Jurkat, Clone E6-1 (cell line): ENCODE measurements at places on chromosomes 1 and 21.
A peak's percentile ranks its signal among the peaks of the same experiment; 100 is the strongest.

DNA sequence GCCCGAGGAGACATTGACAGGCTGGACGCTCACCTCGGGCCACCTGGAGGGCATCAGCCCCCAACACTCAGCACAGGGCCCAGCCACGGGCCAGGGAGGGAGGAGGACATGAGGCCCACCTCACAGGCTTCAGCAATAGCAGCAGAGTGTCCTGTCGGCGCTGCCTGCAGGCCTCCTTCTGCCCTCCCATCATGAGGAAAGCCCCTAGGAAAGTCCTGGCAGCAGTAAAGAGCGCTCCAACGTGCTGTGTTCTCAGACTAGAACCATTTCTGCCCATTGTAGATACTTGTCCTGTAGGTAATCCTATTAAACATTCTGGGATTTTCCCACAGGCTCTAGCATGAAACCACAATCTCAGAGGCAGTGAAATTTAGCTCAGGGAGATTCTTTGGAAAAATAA lies 62.0 kb upstream of the GALNT2 start:
- no peak for DNase-seq

DNA sequence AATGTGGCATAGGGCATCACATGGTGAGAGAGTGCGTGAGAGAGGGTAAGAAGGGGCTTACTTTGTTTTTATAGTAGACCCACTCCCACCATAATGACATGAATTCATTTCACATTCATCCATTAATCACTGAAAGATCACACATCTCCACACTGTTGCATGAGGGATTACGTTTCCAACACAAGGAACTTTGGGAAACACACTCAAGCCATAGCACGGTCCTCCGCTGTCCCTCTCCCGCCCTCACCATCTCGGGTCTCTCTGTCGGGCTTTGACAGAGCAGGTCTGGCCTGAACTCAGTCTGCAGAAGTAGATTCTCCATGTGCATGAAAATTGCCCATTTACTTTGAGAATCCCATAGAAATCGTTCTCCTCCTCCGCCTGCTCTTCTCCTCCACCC lies 312.2 kb downstream of the MATN1 start:
- no peak for DNase-seq

GRCh38 chr21:36023092-36023480 lies 37.2 kb downstream of the SETD4 start:
- no peak for DNase-seq

- no peak for DNase-seq
Observed at GRCh38 chr1:24900985-24901781, 28.9 kb downstream of the RUNX3 start.

- no peak for DNase-seq
Observed at GRCh38 chr1:35763201-35763600, 6.6 kb downstream of the CLSPN start.

- no peak for DNase-seq
Observed at GRCh38 chr1:243938208-243938607, 88.2 kb upstream of the AKT3 start.

DNA sequence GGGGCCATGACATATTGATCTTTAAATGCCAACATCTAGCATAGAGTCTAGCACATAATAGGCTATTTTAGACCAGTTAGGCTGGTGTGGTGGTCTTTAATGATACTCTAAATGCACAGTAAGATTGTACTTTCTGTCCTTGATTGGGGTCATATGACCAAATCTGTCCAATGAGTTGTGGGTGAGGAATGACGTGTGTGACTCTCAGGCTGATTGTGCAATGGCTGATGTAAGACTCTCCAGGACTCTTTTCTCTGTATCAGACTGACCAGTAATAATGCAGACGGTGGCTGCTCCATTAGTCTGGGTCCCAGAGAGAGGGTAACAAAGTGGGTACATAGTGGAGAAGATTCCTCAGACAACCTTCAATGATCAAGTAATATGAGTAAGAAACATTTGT lies 541.6 kb upstream of the CAMK1G start:
- no peak for DNase-seq

DNA sequence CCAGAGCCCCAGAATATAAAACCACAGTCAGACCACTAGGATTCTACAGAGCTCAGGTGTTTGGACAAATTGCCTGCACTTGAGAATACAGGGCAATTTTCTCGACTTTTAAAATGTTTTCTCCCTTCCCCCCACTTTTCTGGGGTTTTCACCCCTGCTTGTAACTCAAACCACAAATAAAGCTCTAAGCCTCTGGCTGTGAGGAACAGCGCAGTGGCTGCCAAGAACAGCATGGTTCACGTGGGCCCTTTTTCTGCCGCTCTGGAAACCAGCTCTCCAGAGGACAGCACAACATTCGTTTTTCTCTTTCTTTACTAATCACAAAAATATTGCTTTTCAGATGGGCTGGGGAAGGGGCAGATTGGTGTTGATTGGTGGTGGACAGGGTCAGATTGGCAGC lies 102.2 kb upstream of the JUN start:
- peak; percentile 76 for DNase-seq

DNA sequence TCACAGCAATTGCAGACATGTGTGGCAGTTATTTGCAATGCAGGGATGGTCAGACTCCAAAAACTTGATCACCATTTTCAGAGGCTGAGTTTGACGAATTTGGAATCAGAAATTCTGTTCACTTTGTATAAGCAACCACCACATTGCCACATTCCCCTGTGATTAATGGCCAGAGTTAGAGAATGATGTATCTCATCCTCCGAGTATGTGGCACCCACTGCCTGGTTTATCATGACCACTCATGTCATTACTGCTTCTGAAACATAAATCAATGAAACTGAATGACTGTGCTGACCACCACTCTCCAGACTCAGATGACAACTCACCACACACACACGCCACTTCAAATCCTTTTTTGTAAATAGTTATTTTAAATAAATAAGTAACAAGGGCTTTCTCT lies 66.6 kb upstream of the CACHD1 start:
- no peak for DNase-seq

DNA sequence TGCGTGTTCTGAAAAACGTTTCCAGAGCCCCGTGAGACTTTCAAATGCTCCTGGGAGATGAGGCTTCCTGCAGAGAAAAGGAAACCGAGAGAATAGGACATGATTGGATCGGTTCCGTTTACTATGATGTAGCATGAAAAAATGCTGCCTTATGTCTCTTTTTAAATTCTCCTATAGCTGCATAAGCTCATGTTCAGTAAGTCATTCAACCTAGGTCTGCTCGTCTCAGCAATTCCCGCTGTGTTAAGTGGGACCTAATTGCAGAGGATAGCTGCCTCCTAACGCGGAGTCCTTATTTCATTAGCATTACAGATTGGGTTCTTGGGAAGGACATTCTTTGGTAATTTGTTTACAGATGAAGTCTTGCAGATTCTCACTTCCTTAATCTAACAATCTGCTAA lies 165.3 kb downstream of the GALNT2 start:
- no peak for DNase-seq

GRCh38 chr1:40594187-40594531 lies 62.7 kb downstream of the ZNF684 start:
- DNase-seq = no peak

GRCh38 chr1:48677306-48678287 lies 99.1 kb downstream of the BEND5 start:
- peak; percentile 41 for DNase-seq

DNA sequence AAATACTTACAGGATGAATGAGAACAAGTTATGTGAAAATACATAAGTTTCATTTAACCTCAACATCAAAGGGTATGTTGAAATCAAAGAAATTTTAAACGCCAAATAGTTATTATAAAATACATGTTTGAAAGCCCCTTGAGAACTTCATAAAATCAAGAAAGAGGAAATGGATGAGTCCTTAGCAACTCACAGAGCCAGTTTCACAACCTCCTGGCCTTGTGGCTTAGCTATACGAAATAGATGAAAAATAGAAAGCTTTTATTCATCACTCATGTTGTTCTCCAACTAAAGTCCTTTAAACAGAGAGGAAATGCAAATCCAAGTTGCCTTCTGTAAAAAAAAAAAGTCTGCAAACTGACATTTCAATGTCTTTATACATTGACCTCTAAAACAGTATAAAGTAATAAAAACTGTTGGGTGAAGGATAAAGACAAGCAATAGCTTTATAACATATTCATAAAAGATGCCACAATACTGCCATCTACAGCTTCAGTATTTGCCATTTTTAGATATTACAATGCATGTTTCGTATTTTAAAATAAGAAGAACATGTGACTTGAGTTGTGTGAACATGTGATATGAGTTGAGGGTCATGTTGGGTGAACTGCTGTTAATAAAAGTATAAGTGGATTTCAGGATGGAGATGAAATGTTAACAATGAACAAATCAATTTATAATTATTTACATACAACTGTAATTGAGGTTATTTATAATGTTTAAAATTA lies 847.8 kb downstream of the MRPL39 start:
- no peak for DNase-seq

DNA sequence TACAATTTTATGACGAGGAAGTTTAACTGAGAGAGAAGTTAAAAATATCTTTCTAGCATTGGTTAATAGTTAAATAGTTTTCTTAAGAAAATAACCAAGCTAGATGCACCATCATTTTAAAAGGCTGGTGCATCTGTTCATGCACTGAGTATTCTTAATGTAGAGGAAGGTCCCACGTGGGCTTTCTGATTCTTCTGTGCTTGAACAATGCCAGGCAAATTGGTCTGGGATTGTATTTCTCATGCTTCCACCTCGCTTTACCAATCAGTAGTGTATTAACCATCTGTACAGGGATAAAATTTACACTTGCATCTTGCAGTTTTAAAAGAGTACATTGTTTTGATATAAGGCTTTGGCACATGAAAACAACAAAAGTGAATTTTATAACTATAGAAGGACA lies 47.4 kb upstream of the MTF2 start:
- no peak for DNase-seq

GRCh38 chr1:121458291-121459048 lies 273.7 kb downstream of the SRGAP2C start:
- peak; percentile 78 for DNase-seq

DNA sequence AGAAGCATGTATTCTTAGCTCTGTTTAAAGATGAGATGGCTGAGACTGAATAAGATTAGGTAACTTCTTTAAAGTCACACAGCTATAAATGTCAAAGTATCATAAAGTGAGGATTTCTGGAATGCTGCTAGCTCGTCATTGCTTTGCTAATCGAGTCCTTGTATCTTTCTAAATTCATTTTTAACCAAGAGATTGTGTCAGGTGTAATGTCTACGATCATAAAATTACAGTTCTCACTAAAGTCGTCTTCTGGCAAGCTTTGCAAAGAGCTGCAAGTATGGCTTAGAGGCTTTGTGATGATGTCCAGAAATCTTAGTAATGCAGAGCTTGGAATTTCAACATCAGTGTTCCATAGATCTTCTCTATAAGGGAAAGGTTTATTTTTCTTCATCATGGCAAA lies 569.8 kb downstream of the LMO4 start:
- DNase-seq = no peak

DNA sequence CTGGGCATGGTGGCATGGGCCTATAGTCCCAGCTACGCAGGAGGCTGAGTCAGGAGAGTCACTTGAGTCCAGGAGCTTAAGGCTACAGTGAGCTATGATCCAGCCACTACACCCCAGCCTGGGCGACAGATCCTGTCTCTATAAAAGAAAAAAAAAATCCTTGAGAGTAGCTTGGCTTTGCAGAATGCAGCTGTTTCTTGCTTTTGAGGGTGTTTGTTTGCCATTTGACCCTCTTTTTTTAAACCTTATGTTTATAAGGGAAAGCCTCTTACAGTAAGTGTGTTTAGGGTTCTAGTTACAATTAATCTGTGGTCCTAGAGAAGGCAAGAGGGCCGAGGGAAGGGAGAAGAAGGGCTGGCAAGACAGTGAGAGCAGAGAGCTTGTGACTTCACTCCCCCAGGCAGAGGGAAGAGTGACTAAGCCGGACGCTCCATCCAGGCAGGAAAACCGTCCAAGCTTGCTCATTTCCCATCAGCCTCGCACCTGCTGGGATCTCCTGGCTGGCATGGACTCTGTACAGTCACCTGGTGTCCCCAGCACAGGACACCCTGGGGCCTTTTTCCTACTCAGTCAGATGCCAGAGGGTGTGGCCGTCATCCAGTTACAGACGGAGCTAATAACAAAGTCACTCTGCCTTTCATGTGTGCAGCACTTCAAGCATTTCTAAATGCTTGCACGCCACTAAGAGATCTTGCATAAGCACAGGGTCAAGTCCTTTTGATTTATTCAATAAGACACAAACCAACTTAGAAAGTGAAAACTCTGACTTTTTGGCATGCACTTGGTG lies 55.5 kb upstream of the PSEN2 start:
- no peak for DNase-seq

DNA sequence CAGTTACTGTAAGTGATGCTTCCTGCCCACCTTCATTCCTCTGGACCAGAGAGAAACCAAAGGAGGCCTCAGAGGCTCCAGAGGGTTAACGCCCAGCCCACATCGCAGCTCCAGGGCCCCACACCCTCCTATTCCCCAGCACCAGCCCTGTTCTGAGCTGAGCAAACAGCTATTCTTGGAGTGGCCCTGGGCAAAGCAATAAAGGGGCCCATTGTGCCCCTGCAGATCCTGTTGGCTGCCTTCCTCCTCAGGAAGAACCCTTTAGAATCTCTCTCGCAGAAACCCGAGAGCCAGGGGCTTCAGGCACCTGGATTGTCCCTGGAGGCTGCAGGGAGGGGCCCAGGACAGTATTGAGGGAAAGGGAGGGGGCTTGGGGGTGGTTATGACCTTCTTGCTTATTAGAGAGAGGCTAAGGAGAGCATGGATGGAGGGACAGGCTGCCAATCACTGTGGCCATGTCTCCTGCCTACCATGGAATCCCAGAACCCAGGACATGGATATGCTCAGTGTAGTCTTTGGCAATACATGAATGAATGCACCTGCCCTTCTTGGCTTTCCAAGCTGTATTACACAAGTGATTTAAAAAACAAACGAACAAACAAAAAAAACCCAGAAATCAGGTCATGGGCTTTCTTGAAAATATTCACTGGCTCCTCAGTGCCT lies 9.2 kb downstream of the PADI2 start:
- DNase-seq = no peak

GRCh38 chr1:85571181-85571759 lies 9.3 kb upstream of the CCN1 start:
- DNase-seq = no peak

GRCh38 chr1:35640380-35641232 lies 720 bp downstream of the PSMB2 start:
- no peak for DNase-seq

GRCh38 chr1:100794748-100795645 lies 75.5 kb downstream of the VCAM1 start:
- no peak for DNase-seq

- DNase-seq = no peak
Observed at GRCh38 chr1:191895462-191896058, 262.7 kb upstream of the RGS18 start.

- DNase-seq = no peak
Observed at GRCh38 chr1:117675907-117676430, 70.1 kb downstream of the TENT5C start.
